ENCODE measurements at places on chromosomes 16 and 17.

GRCh38 chr16:69116906-69117305 lies 11.5 kb downstream of the HAS3 start:
- no peak for DNase-seq

- DNase-seq: peak; percentile 33
Observed at GRCh38 chr16:30185683-30186421, 2.5 kb downstream of the CORO1A start.

- no peak for DNase-seq
Observed at GRCh38 chr17:17813725-17814095, 23.1 kb downstream of the SREBF1 start.

DNA sequence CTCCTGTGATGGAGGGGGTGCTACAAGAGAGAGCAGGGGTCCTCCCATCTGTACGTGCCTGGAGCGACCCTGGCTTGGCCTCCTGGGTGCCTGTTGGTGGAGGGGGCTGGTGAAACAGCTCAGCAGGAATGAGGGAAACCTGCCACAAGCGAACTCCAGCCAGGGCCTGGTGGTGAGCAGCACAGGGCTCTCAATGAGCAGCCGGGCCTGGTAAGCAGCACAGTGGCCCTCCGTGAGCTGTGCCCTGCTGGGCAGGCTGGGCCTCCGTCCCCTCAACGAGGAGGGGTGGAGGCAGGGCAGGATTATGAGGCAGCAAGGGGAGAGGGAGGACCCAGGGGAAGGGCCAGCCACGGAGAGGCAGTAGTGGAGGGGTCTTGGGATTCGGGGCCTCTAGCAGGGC lies 101.9 kb downstream of the SDK2 start:
- DNase-seq: no peak

GRCh38 chr16:79089735-79090284 lies 510.7 kb downstream of the MAF start:
- DNase-seq: no peak

- DNase-seq: no peak
Observed at GRCh38 chr17:7932949-7933348, 943 bp downstream of the CNTROB start.

- DNase-seq: no peak
Observed at GRCh38 chr17:64135000-64135399, 5.1 kb upstream of the ERN1 start.

DNA sequence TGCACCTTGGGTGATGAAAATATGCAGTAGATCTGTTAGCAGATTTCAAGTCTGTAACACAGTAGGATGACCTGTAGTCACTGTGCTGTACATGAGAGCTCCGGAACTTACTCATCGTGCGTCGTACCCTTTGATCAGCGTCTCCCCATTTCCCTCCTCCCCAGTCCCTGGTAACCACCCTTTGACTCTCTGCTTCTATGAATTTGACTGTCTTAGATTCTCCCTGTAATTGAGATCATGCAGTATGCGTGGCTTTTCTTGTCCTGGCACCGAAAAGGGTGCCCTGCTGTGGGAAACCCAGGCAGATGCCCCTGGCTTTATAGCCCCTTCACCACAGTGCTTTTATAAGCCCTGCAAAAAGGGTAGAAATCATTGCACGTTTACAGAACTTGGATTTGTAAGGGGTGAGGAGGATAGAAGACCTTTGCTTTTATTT lies 20.5 kb downstream of the CLEC16A start:
- DNase-seq: no peak

GRCh38 chr17:69560987-69561441 lies 146.5 kb downstream of the MAP2K6 start:
- no peak for DNase-seq

- DNase-seq: no peak
Observed at GRCh38 chr16:8740775-8741355, 56.6 kb downstream of the TMEM186 start.

- no peak for DNase-seq
Observed at GRCh38 chr17:9363440-9364350, 211.9 kb downstream of the STX8 start.

DNA sequence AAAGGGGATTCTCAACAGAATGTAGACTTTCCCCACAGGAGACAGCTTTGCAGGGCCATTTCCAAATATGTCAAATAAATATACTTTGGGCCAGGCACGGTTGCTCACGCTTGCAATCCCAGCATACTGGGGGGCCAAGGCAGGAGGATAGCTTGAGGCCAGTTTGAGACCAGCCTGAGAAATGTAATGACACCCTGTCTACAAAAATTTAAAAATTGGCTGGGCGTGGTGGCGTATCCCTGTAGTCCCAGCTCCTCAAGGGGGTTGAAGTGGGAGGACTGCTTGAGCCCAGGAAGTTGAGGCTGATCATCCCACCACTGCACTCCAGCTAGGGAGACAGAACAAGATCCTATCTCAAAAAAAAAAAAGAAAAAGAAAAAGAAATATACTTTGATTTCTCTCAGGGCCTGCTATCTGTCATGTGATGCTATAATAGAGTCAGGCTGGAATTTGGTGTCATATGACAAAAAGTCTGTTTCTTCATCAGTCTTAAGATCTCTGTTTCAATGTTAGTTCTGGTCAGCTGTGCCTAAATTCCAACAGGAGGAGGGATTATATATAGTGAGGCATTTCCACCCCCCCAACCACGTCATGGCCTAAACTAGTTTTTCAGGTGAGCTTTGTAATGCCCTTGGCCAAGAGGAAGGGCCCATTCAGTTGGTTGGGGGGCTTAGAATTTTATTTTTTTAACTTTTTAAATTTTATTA lies 4.3 kb upstream of the ZDHHC7 start:
- DNase-seq: no peak

DNA sequence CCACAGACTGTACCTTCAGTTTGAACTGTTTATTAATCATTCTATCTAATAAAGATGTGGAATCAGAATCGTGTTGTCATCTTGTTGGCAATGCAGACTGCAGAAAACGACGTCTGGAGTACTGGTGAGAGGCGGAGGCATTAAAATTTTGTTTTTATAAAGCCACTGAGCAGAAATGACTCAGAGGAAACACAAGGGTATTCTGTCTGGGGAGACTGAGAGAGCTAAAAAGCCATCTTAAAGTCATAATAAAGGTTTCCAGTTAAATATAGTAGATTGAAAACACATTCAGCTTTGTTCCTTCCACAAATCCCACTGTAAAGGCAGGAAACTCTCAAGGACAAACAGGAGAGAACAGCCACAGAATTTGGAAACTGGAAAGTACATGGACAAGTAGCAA lies 74.2 kb downstream of the CPPED1 start:
- no peak for DNase-seq

DNA sequence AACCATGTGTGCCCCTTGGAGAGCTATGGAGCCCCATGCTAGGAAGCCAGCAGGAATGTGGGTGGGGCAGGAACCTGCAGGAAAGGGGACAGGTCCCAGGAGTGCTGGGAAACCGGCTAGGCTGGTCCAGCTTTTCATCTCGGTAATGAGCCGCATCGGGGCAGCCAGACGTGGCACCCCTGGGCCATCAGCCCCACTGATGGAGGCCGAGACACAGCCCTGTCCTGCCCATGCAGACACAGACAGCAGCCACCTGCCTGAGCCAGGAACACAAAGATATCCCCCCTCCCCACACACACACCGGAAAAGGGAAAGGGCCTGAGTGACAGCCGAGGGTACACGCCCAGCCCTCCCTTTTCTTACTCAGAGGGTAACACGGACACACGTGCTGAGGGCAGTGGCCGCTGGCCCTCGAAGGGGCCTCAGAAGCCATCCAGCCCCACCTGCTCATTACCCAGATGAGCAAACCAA lies 18.1 kb downstream of the PPL start:
- DNase-seq: no peak

DNA sequence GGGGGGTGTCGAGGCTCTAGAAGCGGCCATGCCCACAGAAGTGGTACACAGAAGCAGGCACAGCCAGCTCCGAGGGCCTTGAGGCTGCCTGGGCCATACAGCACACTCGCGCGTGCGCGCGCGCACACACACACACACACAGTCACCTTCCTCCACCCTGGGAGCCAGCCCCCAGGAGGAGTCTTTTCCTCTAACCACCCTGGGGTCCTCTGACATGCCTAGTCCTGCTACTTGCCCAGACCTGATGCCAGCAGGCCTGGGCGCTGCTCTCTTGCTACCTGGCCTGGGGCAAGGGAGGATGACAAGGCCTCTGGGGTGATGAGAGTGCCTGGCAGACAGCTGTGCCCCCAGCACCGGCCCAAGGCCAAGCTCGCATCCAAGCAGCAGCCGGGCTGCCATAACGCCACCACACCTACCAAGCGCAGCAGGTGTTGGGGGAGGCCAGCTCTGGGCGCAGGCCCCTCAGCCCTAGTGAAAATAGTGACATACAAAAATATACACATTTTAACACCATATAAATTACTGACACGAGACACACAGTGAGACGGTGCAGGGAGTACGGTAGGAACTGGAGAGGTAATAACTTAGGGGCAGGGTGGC lies 41.1 kb downstream of the TSC2 start:
- no peak for DNase-seq

GRCh38 chr17:3691617-3692067 lies 4.3 kb downstream of the P2RX5 start:
- DNase-seq: no peak

DNA sequence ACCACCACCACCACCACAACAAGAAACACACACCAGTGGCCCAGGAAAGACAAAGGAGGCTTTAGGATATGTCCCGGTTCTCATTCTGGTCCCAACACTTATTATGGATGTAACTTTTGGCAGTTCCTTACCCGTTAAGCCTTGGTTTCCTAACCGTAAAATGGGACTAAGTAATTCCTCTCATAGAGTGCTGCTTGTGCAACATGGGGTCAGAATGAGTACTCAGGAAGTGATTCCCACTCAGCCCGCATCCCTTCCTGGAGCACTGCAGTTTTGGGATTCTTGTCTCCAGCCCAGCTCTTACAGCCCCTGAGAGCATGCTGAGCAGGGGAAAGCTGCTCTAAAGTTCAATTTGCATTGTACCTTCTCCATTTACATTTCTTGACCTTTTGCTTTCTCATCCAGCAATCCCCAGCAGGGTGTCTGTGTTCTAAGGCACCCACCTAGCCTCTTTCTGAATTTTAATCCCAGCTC lies 262.6 kb downstream of the PRKCA start:
- DNase-seq: no peak

- DNase-seq: no peak
Observed at GRCh38 chr17:81312624-81313325, 17.7 kb upstream of the SLC38A10 start.

DNA sequence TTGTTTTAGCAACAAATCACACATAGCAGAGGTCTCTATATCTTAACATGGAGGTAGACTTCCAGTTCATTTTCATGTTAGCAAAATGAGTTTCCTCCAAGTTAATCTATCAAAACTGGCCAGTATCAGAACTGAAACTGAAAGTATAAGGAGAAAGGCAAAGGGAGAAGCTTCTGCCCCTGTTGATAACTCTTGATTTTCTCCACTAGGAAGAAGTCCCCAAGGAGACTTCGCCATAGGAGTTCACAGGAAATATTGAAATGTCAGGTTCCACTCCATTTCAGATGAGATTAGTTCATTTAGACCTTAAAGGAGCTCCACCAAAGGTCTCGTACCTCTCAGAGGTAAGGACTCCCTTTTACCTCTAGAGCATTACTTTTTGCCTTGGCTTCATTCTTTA lies 1.2 kb upstream of the OGFOD3 start:
- DNase-seq: no peak

- no peak for DNase-seq
Observed at GRCh38 chr16:70483426-70483825, 29.0 kb downstream of the FCSK start.

DNA sequence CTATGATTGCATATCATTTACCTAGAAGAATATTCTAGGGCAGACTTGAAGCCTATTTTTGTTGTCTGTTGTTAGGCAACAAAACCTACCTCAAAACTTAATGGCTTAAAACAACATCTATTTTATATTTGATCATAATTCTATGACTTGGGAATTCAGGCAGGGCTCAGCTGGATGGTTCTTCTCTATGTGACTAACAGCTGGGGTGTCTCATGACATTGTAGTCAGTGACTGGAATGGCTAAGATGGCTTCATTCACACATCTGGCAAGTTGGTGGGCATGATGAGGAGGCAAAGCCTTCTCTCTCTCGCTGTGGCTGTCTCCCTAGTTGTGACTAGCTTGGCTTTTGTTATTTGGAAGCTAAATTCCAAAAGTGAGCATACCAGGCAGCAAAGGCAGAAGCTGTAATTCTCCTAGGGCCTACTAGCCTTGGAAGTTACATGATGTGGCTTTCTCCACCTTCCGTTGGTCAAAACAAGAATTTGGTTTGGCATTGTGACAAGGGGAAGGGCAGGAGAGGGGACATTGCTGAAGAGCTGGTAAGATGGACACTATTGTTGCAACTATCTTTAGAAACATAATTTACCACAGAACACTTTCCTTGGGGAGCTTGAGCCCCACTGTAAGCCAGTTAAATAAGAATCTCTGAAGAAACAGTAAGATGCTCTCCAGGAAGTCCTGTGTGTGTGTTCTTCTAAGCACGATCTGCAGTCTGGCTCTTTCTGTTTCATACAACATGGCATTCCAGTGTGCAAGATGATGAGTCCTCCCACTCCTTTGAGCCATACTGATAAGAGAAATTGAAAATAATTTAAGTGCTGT lies 39.4 kb downstream of the ZNRF1 start:
- no peak for DNase-seq

DNA sequence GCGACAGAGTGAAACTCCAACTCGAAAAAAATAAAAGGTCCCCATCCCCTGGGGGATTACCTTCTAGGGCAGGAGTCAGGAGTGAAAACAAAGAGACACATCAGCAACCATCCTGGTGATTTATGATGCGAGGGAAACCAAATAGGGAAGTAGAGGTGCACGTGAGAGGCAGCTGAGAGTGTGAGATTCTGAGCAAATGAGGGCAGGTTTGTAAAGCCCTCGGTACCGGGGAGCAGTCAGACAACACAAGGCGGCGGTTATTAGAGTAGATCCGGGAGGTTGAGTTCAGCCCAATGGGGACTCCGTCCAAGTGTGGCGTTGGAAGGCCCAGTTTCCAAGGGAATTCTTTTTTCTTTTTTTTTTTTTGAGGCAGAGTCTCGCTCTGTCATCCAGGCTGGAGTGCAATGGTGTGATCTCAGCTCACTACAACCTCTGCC lies 7.4 kb upstream of the ARMC7 start:
- DNase-seq: no peak

DNA sequence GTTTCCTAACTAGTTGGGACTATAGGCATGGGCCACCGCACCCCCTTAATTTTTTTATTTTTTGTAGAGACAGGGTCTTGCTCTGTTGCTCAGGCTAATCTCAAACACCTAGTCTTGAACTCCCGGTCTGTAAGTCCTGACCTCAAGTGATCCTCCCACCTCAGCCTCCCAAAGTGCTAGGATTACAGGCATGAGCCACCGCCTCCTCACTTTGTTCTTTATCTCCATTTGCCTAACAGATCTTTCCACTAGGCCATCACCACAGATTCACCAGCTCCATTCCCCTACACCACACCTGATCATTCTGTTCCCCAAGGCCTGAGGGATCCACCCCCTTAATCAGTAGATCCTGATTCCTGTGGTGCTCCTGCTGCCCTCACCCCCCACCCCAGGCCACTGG lies 7.6 kb upstream of the ZNF629 start:
- no peak for DNase-seq

DNA sequence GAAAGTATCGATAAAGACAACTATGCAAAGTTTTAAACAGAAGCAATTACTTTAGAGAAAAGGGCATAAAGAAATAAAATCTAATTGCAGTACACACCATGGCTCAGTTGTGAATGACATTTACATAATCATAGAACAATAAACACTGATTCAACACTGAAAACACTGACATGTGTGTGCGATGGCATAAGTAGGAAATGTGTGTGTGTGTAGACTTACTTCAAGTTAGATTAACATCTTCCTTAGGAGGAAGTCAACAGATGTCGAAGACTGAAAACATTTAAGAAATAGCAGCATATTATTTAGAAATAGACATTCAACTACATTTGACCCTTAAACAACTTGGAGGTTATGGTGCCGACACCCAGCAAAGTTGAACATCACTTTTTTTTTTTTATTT lies 172.4 kb downstream of the STX8 start:
- no peak for DNase-seq

Measured in head of caudate nucleus (tissue), 42 donors.